ENCODE measurements at places on chromosomes 3 and 15.

GRCh38 chr3:183774631-183775030 lies 50.7 kb downstream of the MAP6D1 start:
- H3K27ac ChIP-seq: no peak overlapping the region
- no peaks in the 10 kb centered on the region for H3K27me3 ChIP-seq
- peak; percentile 86 for DNase-seq
- no peak overlapping the region for H3K4me3 ChIP-seq
- no peaks in the 10 kb centered on the region for H3K4me1 ChIP-seq

- DNase-seq: peak; percentile 73
- no peaks in the 10 kb centered on the region for H3K27me3 ChIP-seq
- no peak overlapping the region for H3K27ac ChIP-seq
- no peak overlapping the region for H3K4me3 ChIP-seq
- peaks cover 80% of the 10 kb centered on the region for H3K36me3 ChIP-seq
These were observed 16.4 kb downstream of the CLK3 start for GRCh38 chr15:74631935-74632560.

DNA sequence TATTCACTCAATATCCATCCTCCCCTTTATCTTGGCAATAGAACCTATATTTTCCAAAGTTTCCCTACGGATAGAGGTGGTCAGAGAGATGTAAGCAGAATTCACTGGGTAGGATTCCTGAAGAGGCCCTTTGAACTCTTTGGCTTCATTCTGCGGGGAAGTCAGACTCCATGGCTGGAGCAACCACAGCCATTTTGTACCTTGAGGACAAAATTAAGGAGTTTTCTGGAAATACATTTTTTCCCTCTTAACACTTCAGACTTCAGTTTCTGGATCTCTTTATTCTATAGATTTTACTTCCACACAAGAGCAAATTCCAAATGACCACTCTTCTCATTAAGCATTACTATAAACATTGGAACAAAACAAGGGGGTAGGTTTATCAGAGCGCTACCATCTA lies 43.3 kb downstream of the ADAMTS9 start:
- H3K4me3 ChIP-seq: no peak overlapping the region
- no peak overlapping the region for H3K27ac ChIP-seq
- peaks cover 5% of the 10 kb centered on the region for H3K4me1 ChIP-seq
- DNase-seq: no peak
- H3K36me3 ChIP-seq: peaks cover 12% of the 10 kb centered on the region

DNA sequence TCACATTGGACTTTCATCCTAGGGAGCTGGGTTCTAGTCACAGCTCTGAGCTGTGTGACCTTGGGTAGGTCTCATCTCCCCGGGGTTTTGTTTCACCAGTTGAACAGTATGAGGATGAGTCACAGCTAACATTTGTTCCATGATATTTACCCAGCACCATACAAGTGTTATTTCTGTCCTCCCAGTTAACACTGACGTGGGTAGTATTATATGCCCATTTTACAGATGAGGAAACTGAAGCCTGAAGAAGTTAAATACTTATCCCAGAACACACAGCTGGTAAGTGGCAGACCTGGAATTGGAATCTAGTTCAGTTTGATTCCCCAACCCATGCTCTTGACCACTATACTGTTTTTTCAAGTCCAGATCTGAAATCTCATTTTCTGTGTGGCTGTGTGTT lies 908 bp upstream of the RARB start:
- peaks cover 10% of the 10 kb centered on the region for H3K4me1 ChIP-seq
- H3K27me3 ChIP-seq: no peaks in the 10 kb centered on the region
- H3K4me3 ChIP-seq: no peak overlapping the region
- peak overlapping the region; percentile 86 for H3K27ac ChIP-seq
- peak; percentile 9 for DNase-seq

DNA sequence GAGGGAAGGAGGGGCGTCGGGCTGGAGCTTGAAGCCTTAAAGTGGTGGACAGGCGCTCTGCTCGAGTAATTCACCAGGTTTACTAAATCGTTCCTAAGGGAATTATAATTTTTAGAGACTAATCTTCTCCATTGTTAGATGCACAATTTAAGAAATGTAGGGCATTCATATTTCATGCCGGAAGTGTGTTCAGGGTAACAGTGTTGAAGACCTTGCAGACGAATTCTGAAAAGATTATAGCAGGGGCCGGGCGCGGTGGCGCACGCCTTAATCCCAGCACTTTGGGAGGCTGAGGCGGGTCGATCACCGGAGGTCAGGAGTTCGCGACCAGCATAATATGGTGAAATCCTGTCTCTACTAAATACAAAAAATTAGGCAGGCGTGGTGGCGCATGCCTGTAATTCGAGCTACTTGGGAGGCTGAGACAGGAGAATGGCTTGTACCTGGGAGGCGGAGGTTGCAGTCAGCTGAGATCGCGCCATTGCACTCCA lies 365 bp upstream of the GTF2A2 start:
- H3K27ac ChIP-seq: no peak overlapping the region
- peaks cover 9% of the 10 kb centered on the region for H3K4me1 ChIP-seq
- no peaks in the 10 kb centered on the region for H3K27me3 ChIP-seq

- H3K36me3 ChIP-seq: peaks cover 9% of the 10 kb centered on the region
- H3K27ac ChIP-seq: peak overlapping the region; percentile 100
- peak overlapping the region; percentile 94 for H3K4me3 ChIP-seq
- no peak for DNase-seq
- no peaks in the 10 kb centered on the region for H3K27me3 ChIP-seq
These were observed 557 bp downstream of the TFG start for GRCh38 chr3:100709842-100710260.

DNA sequence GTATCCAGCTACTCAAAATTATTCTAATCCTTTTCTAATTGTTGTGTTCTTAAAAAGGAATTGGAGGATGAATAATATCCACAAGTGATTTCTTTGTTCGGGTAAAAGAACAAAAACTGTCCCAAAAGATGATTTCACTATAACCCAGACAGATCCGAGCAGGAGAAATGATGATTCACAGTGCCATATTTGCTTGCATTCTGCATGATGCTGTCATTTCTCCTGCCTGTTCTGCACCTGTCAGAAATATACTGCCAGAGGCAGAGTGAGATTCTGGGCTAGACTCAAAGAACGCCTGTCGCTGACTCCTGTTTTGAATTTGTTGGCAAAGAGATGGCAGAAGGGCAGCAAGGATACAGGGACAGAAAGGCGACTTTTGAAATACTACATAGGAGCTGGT lies 34.7 kb upstream of the SLC24A5 start:
- no peaks in the 10 kb centered on the region for H3K36me3 ChIP-seq
- H3K27me3 ChIP-seq: no peaks in the 10 kb centered on the region
- no peak for DNase-seq
- no peak overlapping the region for H3K4me3 ChIP-seq
- H3K27ac ChIP-seq: no peak overlapping the region

DNA sequence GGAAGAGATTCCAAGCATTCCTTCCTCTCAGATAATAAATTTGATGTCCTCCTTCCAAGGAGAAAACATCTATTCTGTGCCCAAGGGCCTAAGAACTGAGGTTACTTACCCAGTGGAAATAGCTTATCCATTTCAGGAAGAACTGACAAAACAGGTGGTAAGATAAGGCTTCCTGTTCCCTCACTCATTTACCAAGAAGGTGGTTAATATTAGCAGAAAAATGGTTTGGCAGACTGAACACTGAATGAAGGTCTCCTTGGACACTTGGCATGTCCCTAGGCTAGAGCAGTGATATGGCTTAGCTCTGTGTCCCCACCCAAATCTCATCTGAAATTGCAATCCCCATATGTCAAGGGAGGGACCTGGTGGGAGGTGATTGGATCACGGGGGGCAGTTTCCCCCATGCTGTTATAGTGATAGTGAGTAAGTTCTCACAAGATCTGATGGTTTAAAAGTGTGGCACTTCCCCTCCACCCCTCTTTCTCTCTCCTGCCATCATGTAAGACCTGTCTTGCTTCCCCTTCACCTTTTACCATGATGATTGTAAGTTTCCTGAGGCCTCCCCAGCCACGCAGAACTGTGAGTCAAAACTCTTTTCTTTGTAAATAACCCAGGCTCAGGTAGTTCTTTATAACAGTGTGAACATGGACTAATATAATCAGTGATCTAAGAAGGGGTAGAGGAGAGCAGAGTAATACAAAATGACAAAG lies 127.4 kb downstream of the ST8SIA2 start:
- H3K36me3 ChIP-seq: no peaks in the 10 kb centered on the region
- no peak for DNase-seq
- no peak overlapping the region for H3K27ac ChIP-seq
- no peaks in the 10 kb centered on the region for H3K4me1 ChIP-seq
- no peaks in the 10 kb centered on the region for H3K27me3 ChIP-seq

DNA sequence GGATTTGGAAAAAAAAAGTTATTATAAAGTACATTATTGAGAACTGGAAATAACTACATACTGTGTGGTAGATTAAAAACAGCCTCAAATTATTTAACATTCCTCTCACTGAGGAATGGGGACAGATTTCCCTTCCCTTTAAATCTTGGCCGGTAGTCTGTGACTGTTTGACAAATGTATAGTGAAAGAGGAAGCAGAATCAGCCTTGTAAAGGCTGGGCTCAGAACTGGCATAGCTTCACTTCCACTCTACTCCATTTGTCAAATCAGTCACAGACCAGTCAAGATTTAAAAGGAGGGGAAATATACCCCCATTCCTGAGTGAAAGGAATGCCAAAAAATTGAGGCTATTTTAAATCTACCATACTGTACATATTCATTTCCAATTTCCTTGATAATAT lies 18.2 kb upstream of the B4GALT4 start:
- no peaks in the 10 kb centered on the region for H3K27me3 ChIP-seq
- H3K27ac ChIP-seq: no peak overlapping the region
- peak; percentile 50 for DNase-seq

- peaks cover 5% of the 10 kb centered on the region for H3K27me3 ChIP-seq
- H3K4me1 ChIP-seq: no peaks in the 10 kb centered on the region
- H3K4me3 ChIP-seq: no peak overlapping the region
- DNase-seq: no peak
- no peak overlapping the region for H3K27ac ChIP-seq
- no peaks in the 10 kb centered on the region for H3K36me3 ChIP-seq
These were observed 15.8 kb upstream of the SAMMSON start for GRCh38 chr3:69983546-69984265.

- no peak overlapping the region for H3K4me3 ChIP-seq
- H3K27ac ChIP-seq: no peak overlapping the region
- no peaks in the 10 kb centered on the region for H3K4me1 ChIP-seq
- H3K36me3 ChIP-seq: no peaks in the 10 kb centered on the region
These were observed 36.3 kb upstream of the TMC3 start for GRCh38 chr15:81410318-81410753.

DNA sequence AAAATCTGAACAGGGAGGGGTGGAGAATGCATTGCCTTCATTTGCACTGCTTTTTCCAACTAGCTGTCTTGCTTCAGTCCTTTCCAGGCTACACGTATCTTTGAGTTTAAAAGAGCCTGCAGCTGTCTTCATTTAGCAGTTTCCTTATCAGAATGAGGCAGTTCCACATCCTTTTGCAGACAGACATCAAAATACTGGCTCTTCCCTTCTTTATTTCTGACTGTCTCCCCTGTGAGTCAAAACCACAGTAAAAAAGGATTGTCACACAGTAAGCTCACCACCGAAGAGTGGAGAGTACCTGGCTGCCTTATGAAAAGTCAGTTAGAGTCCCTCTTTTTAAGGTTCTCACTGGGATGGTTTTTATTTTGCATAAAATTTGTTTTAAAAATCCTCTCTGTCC lies 205.5 kb upstream of the CD96 start:
- H3K36me3 ChIP-seq: no peaks in the 10 kb centered on the region
- DNase-seq: no peak
- peaks cover 5% of the 10 kb centered on the region for H3K4me1 ChIP-seq
